Progenitor cell of endocrine pancreas (in vitro differentiated cells): ENCODE measurements at places on chromosomes 16 and 17. TPM values are rescaled to one million over a fixed set of nuclear protein-coding genes. Genes with fewer than 3 reads are reported as not detected.

SEPTIN1 gene
- 2.0 and 2.3 TPM in 2 replicates for total RNA-seq

SULT1A1 gene
- total RNA-seq = 19.8 and 20.9 TPM in 2 replicates

ANKRD40CL gene
- not detected in 2 replicates for total RNA-seq

FAM171A2 gene
- 39.9 and 42.5 TPM in 2 replicates for total RNA-seq

KRT27 gene
- not detected in 2 replicates for total RNA-seq

SLC52A1 gene
- total RNA-seq = not detected in 2 replicates

HOXB9 gene
- 0.18 TPM in 1 of 2 replicates, not detected in the other for total RNA-seq

CX3CL1 gene
- 0.53 and 0.74 TPM in 2 replicates for total RNA-seq

GRAPL gene
- not detected in 2 replicates for total RNA-seq

GCGR gene
- total RNA-seq = 2.1 and 2.2 TPM in 2 replicates

FGF11 gene
- 4.5 and 5.1 TPM in 2 replicates for total RNA-seq

ADAM11 gene
- 1.4 and 2.4 TPM in 2 replicates for total RNA-seq

TBC1D26 gene
- total RNA-seq = 2.4 and 2.9 TPM in 2 replicates

BRD7 gene
- 104 and 109 TPM in 2 replicates for total RNA-seq

EVI2A gene
- not detected in 2 replicates for total RNA-seq

MILR1 gene
- not detected in 2 replicates for total RNA-seq

CLEC19A gene
- not detected in 2 replicates for total RNA-seq
